ENCODE measurements at places on chromosomes 1 and 21.

DNA sequence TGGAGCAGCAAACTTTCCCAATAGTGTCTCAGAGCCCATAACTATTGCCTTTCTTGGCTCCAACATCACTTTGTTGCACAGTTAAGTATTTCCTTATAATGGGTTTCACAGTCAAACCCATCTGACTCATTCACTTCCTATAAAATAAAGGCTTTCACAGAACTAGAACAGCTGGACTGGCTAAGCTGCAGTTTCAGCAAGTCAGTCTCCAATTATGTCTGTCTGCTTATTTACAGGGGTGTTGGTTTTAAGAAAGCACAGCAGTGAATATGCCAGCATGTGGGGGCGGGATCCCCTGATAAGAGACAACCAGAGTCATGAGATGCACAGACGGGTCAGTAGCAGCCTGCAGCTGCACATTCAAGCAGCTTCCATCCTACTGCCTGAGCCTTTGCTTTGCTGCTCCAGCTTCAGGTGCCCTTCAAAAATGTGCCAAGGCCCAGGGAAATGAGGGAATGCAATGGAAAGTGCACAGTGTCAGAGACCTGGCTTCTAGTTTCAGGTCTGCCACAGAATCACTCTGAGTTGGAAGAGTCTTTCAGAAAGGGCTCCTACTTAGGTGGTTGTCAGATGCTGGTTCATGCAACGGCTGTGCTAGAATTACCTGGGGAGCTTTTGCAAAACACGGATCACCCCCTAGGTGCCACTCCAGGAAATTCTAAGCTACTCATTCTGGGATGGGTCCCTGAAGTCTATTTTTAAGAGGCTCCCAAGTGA, 24.8 kb downstream of the RNF19B start:
- no peak for DNase-seq

DNA sequence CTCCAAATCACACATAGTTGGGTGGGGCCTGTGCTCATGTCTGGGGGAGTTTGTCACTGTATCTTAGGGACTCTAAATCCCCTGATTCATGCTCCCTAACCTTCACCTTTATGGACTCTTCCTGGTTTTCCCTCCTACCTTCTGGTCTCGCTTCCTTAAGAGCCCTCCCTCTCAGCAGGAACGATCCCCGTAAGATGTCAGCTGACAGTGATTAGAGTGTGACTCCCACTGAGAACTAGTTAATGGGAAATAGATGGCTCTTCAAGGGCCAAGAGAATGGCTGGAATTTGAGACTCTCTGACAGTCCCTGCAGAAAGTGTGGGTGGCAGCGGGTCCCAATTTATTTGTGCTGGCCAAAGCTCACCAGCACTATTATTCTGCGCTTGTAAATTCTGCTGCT, 22.0 kb downstream of the LYPD8 start:
- DNase-seq = no peak

GRCh38 chr1:79469139-79469538, 462.6 kb upstream of the ADGRL4 start:
- DNase-seq = no peak

DNA sequence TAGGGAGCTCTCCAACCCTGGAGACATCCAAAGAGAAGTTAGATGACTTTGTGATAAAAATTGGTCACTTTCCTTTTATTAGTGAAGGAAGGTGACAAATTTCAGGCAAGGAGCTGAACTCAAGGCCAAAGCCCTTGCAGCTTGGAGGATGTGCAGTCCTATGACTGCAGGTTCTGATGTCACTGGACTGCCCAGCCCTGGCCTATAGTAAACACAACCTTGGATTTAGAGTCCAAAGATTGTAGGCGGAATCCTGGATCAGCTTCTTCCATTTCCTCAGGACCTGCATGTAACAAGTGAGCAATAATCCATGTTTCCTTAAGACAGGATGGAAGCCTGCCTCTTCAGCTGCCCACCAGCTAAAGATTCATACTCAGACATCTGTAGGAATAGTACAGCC, 169.3 kb upstream of the ZC3H12A start:
- no peak for DNase-seq

- no peak for DNase-seq
Observed at GRCh38 chr1:234040446-234041317, 136.2 kb downstream of the SLC35F3 start.

- DNase-seq = no peak
Observed at GRCh38 chr1:107220036-107220435, 79.2 kb downstream of the NTNG1 start.

DNA sequence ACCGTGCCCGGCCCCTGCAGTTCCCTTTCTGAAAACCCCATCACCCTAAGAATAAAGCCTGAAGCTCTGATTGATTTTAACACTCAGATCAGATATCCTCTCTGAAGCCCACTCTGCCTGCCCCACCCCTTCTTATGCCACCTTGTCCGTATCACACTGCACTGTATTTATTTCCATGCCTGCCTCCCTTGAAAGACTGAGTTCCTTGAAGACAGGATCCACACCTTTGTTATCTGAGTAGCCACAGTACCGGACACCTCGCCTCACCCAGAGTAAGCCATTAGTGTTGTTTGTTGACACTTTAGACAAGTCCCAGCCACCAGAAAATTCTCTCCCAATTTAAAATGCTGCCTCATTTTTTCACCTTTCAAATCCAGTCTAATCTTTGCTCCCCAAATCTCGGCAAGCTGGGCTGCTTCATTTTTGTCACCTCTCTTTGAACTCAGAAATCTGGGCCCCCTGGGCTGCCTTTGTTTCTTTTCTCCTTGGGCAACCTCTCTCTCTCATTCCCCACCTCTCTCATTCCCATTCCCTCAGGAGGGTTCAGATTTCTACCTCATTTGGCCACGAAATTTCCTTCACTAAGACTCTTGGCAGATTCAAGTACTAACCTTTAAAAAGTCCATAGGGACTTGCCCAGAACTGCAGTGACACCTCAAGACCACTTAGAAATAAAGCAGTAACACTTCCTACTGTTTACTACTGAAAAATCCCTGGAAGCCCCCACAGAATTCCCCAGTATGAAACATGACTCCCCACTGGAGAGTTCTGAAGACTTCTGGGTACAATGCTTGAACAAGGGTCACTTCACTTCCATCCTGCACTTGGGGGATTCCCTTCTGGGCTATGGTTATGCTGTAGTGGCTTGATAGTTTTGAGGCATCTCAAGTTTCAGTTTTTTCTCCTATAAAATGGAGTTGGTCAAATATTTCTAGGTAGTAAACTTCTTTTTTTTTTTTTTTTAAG, 8.7 kb upstream of the PPP1R15B start:
- no peak for DNase-seq

DNA sequence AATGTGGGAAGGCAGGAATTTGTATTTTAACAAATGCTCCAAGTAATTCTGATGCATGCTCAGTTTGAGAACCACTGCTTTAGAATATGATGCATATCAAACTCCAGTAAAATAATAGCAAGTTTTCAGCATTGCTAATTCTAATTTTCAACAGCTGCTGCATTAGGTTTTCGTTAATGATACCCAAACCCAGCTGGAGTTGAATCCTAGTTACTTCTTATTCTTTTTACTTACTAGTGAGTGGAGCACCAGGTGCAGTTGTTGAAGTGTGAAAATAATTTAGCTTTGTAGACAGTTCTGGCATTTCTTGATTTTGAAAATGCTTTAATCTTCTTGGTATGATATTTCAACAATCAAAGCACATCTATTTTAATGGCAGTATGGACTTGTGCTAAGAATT, 138.5 kb downstream of the HS2ST1 start:
- DNase-seq = no peak

- no peak for DNase-seq
Observed at GRCh38 chr1:168391851-168392681, 111.4 kb downstream of the TBX19 start.

GRCh38 chr1:180533266-180533987, 25.3 kb upstream of the OVAAL start:
- DNase-seq = no peak

Data from brain pericyte (primary cell).